ENCODE measurements at places on chromosomes 7 and 10.
A peak's percentile ranks its signal among the peaks of the same experiment; 100 is the strongest.

GRCh38 chr7:147595042-147595441 is 995.5 kb upstream of the C7orf33 start:
- DNase-seq = no peak

- DNase-seq = no peak
Observed at GRCh38 chr10:62990126-62990525, 143.0 kb upstream of the NRBF2 start.

- no peak for DNase-seq
Observed at GRCh38 chr7:390761-391410, 100.9 kb downstream of the FOXL3 start.

- no peak for DNase-seq
Observed at GRCh38 chr7:138195151-138195571, 118.9 kb downstream of the AKR1D1 start.

GRCh38 chr10:20170661-20171060 is 354.4 kb downstream of the PLXDC2 start:
- DNase-seq = no peak

- no peak for DNase-seq
Observed at GRCh38 chr10:56091872-56092271, 269.2 kb downstream of the ZWINT start.

- DNase-seq = no peak
Observed at GRCh38 chr7:70502117-70502863, 629.7 kb upstream of the GALNT17 start.

- no peak for DNase-seq
Observed at GRCh38 chr10:50552771-50553535, 70.8 kb downstream of the SGMS1 start.

GRCh38 chr7:25073451-25073850 is 51.6 kb downstream of the CYCS start:
- no peak for DNase-seq

- no peak for DNase-seq
Observed at GRCh38 chr10:51705774-51706173, 6.4 kb upstream of the CSTF2T start.

DNA sequence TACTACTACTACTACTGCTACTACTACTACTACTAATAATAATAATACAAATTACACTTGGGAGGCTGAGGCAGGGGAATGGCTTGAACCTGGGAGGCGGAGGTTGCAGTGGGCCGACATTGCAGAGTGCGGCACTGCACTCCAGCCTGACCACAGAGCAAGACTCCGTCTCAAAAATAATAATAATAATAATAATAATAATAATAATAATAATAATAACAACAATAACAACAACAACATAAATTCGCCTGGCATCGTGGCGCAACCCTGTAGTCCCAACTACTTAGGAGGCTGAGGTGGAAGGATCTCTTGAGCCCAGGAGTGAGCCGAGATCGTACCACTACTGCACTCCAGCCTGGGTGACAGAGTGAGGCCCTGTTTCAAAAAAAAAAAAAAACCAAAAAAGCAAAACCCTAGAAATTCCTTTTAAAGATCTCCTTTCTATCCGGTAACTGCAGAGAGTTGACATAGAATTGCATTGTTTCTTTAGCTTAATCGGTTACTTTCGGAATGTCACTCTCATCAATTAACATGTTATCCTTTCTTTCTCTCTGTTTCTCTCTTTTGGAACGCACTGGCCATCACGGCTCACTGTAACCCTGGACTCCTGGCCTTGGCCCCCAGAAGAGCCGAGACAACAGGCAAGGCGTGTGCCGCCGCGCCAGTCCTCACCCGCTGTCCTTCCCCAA is 972 bp downstream of the PHYH start:
- no peak for DNase-seq

DNA sequence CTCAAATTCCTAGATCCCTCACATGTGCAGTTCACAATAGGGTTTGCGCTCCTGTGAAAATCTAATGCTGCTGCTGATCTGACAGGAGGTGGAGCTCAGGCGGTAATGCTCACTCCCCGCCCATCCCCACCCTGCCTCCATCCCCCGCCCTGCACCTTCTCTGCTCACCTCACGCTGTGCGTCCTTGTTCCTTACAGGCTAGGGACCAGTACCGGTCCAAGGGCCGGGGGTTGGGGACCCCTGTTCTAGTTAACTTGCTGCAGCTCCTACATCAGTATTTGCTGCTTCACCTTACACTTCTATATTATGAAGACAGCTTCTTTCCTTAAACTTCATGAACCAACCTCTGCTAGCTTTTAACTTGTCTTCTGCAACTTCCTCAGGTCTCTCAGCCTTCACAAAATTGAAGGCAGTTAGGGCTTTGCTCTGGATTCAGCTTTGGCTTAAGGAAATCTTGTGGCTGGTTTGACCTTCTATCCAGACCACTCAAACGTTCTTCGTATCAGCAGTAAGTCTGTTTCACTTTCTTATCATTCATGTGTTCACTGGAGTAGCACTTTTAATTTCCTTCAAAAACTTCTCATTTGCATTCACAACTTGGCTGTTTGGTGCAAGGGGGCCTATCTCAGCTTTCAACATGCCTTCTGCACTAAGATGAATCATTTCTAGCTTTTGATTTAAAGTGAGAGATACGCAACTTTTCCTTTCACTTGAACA is 1.7 kb upstream of the TNKS2 start:
- no peak for DNase-seq

- peak; percentile 40 for DNase-seq
Observed at GRCh38 chr10:75021379-75022249, 89.8 kb upstream of the SAMD8 start.

DNA sequence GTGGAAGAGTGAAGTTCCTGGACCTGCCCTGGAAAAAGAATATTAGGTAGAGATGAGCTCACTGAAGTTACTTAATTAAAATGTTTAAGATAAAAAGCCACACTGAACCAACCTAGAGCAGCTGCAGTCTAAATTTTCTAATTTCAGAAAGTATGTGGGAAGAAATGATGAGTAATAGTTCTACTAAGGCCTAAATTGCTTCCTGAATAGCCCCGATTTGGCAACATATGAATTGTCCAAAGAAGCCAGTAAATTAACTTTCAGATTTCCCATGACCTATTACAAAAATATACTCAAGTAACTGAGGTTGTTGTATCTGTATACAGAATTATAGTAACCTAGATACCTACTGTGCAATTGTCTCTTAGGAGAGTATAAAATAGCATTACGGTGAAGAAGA is 312.6 kb downstream of the IPMK start:
- no peak for DNase-seq

- peak; percentile 21 for DNase-seq
Observed at GRCh38 chr7:127536741-127537140, 48.7 kb downstream of the GCC1 start.

DNA sequence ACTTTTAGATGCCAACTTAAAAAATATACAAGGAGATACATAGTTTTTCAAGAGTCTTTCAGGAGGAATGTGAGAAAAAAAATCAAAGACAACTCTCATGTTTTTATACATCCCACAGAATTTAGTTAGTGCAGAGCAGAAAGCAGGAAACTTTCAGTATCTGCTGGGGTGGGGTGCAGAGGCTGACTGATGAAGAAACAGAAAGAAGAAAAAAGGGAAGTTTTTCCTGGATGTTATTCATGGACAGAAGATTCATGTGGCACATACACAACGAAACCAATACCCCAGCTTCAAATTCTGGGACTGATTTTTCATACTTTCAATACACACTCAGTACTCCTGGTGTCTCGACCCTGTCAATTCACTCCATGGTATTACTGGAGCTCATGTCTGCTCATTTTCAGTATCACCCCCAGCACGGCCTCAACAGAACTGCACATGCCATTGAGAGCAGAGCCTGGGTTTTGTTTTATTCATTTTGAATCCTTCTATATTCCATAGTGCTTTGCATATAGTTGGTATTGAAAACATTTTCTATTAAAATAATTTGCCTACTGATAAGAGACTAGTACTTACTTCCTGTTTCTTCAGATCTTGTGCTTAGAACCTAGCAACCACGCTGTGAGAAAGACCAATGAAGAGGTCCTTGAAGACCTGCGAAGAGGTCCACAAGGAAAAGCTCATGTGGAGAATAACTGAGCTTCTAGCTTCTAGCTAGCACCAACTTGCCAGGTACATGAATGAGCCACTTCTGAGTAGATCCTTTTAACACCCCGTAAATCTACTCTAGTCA is 49.0 kb downstream of the NDUFB2 start:
- DNase-seq = no peak

- no peak for DNase-seq
Observed at GRCh38 chr10:56319386-56319785, 41.7 kb downstream of the ZWINT start.

DNA sequence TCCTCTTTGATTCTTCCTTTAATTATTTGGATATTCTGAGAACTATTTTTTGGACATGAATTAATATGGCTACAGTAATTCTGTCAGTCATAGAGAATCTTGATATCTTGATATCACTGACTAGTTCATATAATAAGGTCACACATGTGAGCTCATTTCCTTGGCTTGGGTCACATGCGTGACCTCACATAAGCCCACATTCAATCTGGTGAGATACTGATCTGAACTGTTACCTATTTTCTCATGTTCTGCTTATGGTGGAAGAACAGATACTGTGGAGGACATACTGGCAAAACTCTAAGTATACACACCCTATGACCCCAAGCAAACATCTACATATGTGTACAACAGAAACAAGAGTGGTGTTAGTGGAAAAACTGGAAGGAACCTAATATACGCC is 44.1 kb downstream of the CUL2 start:
- DNase-seq = no peak

DNA sequence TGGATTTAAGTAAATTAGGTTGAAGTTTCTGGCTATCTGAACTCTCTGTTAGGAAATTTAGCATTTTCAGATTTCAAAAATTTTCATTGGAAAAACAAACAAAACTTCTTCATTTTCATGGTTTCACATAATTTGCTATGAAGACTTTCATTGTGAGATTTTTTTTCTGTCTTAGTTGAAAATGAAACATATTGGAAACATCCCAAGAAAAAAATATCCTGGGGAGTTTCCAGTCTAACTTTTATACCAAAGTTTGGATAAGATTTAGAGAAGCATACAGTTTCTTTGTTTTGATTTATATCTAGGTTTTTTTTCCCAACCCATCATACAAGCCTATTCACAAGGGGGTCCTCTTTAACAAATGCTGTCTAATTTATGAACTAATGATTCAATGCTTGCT is 300.5 kb upstream of the SEMA3A start:
- DNase-seq = no peak

- no peak for DNase-seq
Observed at GRCh38 chr10:660413-660969, 29.0 kb downstream of the DIP2C start.

All from NCI-H1105 treated with DMSO at 0.1 percent for 48 hours (cell line).